Myometrial cell (primary cell): ENCODE measurements at places on chromosomes 2 and 18. TPM values are rescaled to one million over a fixed set of nuclear protein-coding genes. Genes with fewer than 3 reads are reported as not detected.

MAB21L4 gene
- total RNA-seq = not detected in 2 replicates

CIDEA gene
- total RNA-seq = not detected in 2 replicates

RESP18 gene
- total RNA-seq = not detected in 2 replicates

TMEM178A gene
- total RNA-seq = not detected in 2 replicates
